IPS-NIHi11 (cell line): ENCODE measurements at places on chromosomes 12 and 14.

DNA sequence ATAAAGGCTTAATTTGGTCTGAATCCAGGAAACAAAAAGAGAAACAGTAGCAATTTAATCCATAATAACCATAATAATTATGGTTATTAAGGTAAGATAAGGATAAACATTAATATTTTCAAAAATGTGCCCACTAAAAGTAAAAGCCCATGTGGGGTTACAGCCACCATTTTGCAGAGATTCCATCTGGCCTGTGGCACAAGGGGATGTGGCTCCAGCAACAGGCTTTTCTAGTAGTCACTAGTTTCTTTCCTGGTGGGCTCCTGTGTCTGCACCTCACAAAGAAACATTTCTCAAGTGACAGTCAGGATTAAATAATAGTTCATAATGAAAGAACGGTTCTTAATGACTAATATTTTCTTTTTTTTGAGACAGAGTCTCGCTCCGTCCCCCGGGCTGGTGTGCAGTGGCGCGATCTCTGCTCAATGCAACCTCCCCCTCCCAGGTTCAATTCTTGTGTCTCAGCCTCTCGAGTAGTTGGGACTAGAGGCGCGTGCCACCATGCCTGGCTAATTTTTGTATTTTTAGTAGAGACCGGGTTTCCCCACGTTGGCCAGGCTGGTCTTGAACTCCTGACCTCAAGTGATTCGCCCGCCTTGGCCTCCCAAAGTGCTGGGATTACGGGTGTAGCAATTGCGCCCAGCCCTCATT, 32.2 kb downstream of the GPR19 start:
- no peak for DNase-seq

DNA sequence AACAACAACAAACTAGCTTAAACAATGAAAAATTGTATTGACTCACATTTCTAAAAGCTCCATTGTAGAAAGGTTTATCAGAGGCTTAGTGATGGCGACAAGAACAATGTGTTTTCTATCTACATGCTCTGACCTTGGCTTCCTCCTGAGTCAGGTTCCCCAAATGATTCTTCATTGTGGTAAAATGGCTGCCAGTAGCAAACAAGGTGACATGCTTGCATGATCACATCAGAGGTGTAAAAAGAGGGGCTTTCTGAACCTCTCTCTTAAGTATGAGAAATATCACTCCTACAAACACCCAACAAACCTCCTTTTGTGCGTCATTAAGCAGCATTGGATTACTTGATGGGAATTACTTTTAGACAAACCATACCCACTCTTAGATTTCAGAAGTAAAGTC, 252.4 kb upstream of the SYT1 start:
- DNase-seq = no peak

- DNase-seq = no peak
Measured at GRCh38 chr12:54261815-54262402, 18.0 kb downstream of the CBX5 start.

DNA sequence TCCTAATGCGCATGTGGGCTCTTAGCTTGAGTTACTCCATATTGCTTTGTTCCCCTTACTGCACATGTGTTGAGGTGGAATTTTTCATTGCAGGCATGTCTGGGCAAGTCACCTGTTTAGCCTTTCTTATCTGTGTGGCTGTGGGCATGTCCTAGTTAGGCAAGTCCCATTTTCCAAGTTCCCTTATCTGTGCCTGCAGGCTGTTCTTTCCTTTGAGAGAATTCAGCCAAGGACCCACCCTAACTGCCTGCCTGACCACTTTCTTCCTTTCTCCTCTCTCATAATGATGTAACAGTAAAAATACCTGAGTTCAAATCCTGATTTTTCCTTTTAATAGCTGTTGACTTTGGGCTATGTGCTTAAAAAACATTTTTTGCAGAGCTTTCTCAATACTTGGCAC, 870.6 kb downstream of the NRXN3 start:
- DNase-seq = no peak

- no peak for DNase-seq
Measured at GRCh38 chr14:101947577-101947903, 16.8 kb upstream of the DYNC1H1 start.

- peak; percentile 88 for DNase-seq
Measured at GRCh38 chr12:6620137-6620884, 13.1 kb upstream of the CHD4 start.

GRCh38 chr14:97413022-97413539, 615.9 kb downstream of the VRK1 start:
- no peak for DNase-seq

GRCh38 chr14:97177635-97178034, 380.5 kb downstream of the VRK1 start:
- DNase-seq = no peak

GRCh38 chr14:45177076-45177475, 41.3 kb downstream of the FANCM start:
- no peak for DNase-seq

- no peak for DNase-seq
Measured at GRCh38 chr14:92458136-92459029, 55.2 kb upstream of the RIN3 start.

DNA sequence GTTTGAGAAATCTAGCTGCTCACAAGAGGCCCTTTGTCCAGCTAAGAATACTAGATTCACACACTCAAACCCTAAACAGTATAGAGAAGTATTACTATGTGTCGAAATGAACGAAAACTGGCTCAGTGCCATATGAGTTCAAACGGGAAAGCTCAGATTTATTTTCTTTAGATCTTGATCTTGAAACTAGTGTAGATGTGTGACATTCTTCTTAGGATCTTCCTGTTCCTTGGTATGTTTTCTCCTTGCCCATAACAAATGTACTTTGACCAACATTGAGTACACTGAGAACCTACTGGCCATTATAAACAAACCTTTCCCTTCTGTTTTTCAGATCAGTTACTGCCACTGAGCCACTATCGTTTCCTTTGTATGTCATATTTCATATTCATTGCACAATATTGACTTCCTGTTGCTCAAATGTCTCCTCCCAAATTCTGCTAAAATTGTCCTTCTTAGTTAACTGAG, 21.3 kb downstream of the MYBPC1 start:
- DNase-seq = no peak

- no peak for DNase-seq
Measured at GRCh38 chr12:6528539-6529235, 5.6 kb upstream of the GAPDH start.

- no peak for DNase-seq
Measured at GRCh38 chr14:36518031-36518585, 1.9 kb downstream of the NKX2-1 start.

DNA sequence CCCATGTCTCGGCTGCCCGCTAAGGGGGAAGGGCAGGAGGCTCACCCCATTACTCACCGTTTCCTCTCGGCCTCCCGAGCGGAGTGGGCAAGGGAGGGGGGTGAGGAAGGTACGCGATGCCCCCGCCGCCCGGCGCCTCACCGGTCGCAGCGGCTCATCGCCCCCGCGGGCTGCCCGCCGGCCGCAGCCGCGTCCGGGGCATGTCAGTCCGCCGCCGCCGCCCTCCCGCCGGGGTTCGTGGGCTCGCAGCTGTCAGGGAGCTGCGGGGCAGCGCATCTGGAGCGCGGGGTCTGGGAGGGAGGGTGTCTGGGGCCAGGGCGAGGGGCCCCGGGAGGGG, 461 bp downstream of the SLC8A3 start:
- DNase-seq = peak; percentile 63

GRCh38 chr14:25150934-25151790, 101.2 kb upstream of the STXBP6 start:
- peak; percentile 48 for DNase-seq

DNA sequence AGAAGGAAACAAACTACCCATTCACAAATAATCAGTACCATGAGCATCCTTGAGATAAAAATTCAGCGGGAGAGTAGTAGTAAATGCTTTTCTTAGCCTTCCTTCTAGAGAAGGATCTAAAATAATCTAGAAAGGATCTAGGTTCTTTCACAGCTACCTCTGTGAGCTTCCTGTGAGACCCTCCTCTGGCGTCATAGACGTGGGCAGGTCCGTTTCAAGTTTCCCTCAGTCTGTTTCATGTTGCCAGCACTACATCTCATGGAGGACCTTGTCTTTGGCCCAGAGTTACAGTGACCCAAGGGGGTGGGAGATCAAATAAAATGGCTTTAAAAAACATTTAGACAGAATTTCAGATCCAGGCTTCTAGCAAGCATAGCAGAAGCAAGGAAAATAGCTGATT, 13.6 kb downstream of the DAAM1 start:
- DNase-seq = no peak

DNA sequence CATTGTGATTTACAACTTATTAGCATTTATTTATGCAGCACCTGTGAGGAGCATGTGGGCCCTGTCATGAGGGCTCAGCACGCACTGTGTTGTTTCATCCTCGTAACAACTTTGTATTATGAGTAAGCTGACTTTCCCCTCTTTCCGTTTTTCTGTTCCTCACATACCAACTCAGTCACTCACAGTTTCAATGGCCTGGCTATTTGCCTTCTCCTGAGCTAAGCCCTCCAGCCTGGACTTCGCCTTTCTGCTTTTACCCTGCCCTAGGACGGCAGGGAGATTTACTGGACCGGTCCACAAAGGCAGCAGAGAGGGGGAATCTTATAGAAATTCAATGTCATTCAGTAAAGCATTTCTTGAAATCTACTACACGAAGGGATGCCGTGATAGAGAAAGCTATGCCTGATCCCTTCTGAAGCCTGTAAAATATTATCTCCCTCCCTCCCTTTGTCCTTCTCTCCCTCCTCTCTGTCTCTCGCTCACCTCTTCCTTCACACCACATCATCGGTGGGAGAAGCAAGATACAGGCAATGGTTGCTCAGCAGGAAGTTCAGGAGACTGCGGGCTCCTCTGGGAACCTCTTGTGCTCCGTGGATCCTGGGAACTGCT, 219.2 kb upstream of the TBX3 start:
- no peak for DNase-seq

GRCh38 chr14:77529213-77529612, 30.6 kb upstream of the ISM2 start:
- DNase-seq = no peak

- no peak for DNase-seq
Measured at GRCh38 chr12:99521664-99522063, 125.9 kb upstream of the GARIN6 start.

GRCh38 chr12:109432842-109433304, 44.2 kb downstream of the KCTD10 start:
- DNase-seq = peak; percentile 81

- DNase-seq = peak; percentile 68
Measured at GRCh38 chr12:71439613-71440344, at the start of gene LGR5. LGR5 (plus strand) TSS chr12:71439798; CDS start chr12:71440081, 283 bp downstream.

DNA sequence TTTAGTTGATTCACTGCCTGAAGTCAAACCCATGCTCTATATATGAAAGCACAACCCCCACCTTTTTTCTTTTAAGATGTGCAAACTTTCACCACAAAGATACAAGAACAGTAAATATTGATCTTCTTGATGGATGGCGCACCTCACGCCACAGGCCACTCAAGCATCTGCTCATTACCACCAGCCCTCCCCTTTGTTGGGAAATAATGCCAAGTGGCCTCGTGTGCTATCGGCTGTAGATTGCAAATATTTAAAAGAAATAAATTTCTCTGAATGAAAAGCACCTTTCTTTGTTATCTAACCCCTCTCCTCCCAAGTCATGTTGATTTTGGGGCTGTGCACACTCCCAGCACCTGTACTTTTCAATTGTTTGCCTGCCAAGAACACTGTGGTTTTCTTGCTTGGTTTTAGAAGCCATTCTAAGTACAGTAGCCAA, 122.7 kb downstream of the C12orf42 start:
- no peak for DNase-seq

DNA sequence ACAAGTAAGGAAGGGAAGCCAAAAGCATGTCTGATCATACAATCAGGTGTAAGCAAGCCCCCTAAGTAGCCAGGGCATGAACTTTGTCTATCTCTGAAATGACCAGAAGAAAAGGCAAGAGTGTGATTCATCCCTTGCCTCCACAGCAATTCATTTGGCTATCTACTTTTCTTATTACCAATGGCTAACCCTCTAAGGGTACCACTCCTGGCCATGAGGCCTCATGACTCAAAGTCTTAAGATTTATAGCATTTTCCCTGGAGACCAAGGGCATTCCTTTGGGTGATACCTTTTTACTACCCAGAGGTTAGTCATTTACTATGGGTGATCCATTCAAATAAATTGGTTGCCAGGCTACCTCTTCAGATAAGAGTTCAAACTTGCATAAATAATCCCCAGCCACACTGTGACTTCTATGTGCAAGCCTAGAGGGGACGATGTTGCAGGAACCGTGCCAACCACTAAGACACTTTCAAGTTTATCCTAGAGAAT, 1.5 kb upstream of the LGALS3 start:
- DNase-seq = no peak

DNA sequence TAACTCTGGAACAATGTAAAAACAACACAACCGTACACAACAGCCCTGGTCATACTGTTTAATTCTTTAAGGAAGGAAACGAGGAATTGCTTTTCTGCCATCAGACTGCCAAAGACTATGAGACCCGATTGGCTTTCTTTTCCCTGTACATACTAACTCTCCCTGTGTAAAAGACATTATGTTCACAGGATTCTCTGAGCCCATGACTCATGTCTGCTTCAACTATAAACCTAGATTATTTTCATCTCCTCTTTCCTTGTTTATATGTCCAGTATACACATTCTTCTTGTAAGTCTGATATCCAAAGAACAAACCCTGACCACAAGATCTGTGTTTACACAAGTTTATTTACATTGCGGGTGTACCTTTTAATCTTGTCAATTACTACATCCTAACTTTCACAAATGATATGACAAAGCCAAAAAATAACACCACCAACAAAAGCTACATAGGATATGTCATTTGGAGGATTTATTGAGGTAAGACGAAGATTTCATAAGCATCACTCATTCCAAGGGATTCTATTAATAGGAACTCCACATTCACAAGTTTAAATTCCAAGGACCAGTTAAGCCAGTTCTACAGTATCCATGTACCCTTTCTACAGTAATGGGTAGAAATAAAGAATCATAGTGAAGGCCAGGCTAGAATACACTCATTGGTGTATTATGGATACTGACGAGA, 67.3 kb downstream of the STXBP6 start:
- no peak for DNase-seq

DNA sequence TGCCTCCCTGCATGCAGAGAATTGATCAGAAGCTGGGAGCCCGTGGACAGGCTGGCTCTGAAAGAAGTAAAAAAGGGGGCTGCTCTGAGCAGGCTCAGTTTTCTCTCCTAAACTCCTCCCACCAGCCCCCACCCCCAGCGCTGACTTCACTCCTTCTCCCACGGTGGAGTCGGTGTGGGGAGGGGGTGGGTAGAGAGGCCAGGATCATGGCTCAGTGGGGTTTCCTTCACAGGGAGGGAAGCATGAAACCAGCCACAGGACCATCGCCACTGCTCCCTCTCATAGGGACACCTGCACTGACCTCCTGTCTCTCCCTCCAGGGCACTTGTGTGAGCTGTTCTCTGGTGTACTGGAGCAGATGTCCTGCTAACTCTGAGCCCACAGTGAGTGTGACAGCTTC, 78.9 kb downstream of the STAB2 start:
- DNase-seq = peak; percentile 14

DNA sequence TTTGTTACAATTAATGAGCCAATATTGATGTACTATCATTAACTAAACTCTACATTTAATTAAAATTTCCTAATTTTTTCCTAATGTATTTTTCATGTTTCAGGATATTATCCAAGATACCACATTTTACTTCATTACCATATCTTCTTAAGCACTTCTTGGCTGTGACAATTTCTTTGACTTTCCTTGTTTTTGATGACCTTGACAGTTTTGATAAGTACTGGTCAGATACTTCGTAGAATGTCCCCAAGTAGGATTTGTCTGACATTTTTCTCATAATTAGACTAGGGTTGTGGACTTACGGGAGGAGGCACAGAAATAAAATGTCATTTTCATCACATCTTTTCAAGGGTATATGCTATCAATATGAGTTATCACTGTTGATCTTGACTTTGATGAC, 700.9 kb downstream of the BCL11B start:
- DNase-seq = no peak

- peak; percentile 92 for DNase-seq
Measured at GRCh38 chr14:36661506-36662257, at the start of gene PAX9. PAX9 (plus strand) TSS chr14:36661860; CDS start chr14:36662090, 230 bp downstream.
